Left forelimb (tissue), 1 donor: ENCODE measurements at places on chromosomes 7 and 10.

GRCh38 chr7:104862719-104863118 lies 151.3 kb upstream of the KMT2E start:
- no peak for DNase-seq

DNA sequence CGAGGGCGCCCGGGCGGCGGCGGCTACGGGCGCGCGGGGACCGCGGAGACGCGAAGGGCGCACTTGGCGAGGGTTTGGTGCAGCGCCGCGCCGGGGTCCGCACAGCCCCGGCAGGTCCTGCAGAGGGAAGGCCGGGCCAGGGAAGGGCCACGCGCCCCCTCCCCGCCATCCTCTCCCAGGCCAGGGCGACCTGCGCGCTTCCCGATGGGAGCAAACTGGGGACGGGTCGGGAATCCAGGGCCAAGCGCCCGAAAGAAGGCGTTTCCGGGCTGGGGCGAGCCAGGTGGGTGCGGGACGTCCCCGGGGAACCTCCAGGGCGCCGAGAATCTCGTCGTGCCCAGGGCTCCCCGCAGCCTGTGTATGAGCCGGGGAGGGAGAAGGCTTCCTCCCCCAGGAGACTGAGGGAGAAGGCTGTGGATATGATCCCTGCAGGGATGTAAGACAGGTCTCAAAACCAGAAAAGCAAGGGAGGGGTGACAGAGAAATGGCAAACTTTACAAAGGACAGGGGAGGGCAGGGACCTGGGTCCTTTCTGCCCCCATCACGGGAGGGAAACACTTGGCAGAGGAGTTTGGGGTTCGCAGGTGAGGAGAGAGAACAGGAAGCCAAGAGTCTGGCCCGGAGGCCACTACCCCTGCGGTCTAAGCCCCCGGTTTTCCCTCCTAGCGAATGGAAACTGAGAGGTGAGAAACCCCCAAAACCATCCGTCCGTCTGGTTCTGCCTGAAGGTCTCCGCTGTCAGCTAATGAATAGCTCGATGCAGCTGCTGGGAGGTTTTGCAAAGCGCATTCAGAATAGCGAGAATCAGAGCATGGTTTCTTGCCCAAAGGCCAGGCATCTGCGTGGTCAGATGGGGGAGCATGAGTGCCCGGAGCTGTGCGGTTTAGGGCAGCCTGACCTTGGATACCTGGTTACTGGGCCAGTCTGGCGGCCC lies 674 bp downstream of the AMZ1 start:
- no peak for DNase-seq

DNA sequence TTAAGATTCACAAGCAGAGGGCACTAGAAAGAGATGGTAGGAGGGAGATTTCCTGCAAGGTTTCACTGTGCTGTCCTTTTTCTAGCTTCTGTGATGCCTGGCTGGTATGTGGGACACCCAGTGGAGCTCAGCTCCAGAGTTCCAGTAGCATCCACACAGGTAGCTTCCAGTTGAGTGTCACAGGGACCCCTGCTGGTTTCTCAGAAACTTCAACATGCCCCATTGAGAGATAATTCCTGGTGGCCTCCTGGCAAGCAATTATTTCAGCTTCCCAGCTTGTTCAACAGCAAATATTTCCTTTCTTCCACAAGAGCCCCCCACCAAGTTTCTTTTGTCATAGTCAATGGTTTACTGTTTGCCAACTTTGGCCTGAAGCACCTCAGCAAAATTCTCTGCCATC lies 858.7 kb downstream of the REEP3 start:
- DNase-seq = no peak

DNA sequence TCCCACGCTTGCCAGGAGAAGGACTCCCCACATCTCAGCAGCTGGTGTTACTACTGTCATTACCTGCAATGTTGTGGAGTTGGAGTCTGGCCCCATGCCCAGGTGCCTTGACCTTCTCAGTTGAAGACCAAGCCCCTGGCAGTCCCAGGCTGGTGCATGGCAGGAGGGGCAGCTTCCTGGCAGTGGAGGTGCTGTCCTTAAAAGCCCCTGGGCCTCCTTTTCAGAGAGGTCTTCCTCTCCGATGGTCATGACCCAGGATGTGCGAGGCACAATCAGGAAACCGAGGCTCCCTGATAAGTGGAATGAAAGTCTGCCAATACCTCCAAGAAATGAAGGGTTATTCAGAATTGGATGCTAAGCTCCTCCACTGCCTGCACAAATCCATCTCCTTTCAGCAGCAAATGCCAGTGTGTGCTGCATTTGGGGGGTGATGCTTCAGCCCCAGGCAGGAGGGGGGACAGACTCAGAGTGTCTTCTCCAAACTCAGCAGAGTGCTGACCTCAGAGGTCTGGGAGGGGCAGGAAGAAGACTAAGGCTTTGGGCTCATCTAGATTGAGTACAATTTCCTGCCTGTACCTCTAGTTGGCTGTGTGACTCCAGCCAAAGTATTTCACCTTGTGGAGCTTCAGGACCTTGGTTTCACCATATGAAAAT lies 97.0 kb upstream of the DDC start:
- DNase-seq = peak; percentile 18
